Fibroblast of skin of back (primary cell): ENCODE measurements at places on chromosomes 7 and 10.
A peak's percentile ranks its signal among the peaks of the same experiment; 100 is the strongest.

DNA sequence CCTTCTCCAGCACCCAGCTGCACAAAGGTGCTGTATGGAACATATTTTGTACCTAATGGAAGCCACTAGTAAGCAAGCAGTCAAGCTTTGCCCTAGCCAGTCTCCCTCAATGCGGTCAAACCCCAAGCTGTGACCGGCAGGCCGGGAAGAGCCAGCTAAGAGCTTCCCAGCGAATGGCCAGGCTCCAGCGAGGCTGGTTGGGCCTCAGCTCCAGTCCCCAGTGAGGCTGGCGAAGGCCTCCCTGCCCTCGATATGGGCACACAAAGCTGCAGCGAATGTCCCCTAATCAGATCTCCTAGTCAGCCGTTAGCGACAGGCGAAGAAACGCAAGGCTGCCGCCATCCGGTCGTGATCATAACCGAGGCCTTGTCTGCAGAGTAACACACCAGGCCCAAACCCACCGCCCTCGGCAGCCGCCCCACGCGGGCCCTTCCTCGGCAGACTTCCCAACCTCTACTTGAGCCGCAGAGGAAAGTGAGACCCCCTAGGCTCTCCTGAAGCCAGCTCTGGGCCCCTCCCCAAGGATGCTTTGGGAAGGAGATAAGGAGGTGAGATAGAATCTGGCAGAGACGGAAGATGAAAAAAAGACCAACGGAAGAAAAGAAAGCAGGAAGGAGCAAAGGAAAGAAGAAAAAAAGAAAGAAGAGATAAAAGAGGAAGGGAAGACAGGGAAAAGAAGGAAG, 3.1 kb upstream of the HOXA9 start:
- DNase-seq: no peak

DNA sequence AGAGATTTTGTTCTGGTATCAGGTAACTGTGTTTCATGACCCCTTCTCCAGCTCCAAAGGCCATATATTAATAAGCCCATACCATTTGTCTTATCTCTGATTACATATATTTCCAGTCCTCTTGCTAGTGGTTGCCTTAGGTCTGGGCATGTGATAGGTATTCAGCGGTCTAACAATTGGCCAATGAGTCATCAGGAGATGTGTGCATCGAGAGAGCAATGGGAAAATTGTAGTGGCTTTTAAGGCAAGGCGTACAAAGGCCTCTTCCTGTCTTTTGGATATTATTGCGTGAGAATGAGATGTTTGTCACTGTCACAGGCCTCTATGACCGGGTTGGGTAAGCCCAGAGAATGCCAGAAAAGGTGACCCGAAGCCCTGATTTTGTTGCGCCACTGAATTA, 38.6 kb upstream of the SFRP5 start:
- no peak for DNase-seq

DNA sequence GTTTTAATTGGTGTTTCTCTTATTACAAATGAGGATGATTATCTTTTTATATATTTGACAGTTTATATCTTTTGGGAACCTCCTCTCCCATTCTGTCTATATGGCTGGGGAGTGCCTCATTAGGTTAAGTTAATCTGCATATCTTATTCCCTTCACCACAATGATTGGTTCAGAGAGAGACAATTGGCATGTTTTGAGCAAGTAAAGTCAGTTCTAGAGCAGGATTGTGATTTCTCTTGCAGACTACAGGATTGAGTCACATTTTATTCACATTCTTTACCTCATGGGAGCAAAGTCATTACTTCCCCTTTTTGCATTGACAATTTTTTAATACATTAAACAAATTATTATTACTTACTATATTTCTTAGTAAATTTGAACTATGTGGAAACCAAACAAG, 345.6 kb downstream of the MDFIC start:
- no peak for DNase-seq

GRCh38 chr10:70098271-70098670, 34.4 kb downstream of the AIFM2 start:
- DNase-seq: no peak

DNA sequence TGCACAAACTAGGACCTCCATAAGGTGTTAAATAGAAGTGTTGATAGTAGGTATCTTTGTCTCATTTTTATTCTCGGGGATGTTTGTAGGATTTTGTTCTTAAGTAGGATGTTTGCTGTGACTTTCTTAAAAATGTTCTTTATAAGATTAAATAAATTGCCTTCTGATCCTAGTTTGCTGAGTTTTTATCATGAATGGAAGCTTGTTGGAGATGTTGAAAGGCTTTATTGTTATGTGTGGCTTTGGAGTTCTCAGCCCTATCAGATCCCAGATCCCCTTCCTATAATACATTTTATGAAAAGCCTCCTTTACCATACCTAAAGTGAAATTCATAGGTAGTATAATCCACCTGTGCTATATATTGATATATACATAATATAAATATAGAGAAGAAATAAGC, 40.1 kb downstream of the NHLRC2 start:
- no peak for DNase-seq

DNA sequence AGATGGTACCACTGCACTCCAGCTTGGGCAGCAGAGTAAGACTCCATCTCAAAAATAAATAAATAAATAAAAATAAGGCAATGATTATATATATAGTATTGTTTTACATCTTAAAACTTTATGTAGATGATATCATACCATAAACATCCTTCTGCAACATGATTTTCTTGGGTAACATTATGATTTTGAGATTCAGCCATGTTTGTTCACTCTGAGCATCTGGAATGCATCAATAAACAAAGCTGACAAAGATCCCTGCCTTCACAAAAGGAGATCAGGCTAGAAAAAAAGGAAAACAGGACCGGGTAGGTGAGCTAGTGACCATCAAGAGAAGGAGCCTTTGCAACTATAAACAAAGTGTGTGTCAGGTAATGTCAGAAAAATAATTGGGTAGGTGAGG, 31.9 kb upstream of the KAT6B start:
- DNase-seq: no peak

DNA sequence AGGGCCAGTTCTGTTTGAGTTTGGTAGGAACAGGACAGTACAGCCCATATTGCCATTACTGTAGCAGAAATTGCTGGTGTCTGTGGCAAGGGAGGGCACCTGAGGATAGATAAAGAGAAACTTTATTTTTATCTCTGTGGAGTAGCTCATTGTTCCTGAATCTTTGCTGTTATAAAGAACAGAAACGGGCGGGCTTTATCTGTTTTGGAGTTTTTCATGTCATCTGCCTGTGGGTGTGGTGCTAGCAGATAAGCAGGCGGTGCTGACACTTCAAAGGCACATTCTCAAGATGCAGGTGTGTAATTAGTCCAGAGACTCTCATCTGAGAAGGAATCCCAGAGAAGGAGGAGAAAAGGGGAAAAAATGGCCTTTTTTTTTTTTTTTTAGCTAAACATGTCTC, 11.5 kb downstream of the ZNF273 start:
- no peak for DNase-seq

- DNase-seq: peak; percentile 6
These were observed 197.2 kb downstream of the CRPPA start for GRCh38 chr7:16223963-16224707.

DNA sequence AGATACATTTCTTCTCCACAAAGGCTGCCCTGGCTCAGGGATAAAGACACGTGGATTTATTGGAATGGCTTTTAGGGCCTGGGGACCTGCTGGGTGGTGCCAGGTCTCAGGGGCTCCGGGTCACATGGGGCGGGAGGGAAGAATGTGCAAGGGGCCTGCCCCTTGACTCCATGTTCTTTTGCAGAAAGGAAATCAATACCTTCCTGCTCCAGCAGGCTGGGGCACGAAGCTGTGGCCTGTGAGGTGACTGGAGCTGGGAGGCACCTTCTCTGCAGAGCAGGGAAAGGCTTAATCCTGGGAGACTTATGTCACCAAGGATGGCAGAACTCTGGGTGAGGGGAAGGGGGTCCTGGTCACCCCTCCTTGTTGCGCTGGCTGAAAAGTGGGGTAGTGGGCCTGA, 42.3 kb upstream of the GNA12 start:
- DNase-seq: no peak

DNA sequence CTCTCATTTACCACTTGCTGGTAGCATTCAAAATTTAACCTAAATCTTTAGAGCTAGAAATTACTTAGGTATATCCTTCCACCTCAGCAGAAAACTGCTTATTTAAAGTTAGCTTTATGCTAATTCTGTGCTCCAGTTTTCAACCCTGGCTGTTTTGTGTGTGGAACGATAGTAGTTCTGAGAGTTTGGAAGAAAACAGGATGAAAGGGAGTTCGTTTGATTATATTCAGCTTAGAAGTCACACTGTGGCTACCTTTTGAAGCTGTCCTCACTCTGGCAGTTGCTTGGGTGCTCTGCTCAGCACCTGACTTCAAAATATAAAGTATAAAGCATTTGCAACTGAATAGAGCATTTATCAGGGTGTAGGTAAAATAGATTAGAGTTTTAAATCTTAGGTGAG, 2.6 kb upstream of the ASCC1 start:
- no peak for DNase-seq

- no peak for DNase-seq
These were observed 240.6 kb upstream of the SEMA3C start for GRCh38 chr7:81159402-81159801.

DNA sequence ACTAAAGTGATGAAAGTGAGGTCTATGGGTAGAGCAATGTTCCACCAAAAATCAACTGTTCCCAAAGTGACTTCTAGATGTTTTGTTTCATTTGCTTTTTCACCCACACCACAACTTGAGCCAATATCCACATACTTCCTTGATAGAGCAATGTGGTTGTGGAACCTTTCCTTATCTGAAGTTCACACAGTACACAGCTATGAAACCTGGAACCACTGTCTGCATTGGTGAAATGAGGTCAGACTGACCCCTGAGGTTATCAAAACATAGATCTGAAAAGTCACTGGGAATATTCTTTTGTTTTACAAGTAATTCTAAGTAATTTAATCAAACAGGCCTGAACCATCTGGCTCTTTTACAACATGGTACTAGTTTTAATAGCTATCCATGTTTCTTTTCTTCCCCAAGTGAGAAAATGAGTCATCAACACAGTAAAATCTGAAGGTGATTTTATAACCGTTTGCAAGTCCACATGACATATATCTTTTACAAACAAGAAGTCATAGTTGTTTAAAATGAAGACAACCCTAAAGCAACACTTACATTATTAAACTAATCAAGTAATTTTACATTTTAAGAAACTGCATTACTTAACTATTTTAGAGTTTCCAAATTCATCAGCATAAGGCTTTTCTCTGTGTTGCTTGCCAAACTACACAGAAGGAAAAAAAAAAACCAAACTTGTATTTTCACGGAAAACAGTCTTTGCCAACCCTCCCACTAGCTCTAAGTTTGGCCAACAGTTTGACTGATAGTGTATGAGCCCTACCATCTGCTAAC, 80.3 kb downstream of the LRRC17 start:
- peak; percentile 72 for DNase-seq

DNA sequence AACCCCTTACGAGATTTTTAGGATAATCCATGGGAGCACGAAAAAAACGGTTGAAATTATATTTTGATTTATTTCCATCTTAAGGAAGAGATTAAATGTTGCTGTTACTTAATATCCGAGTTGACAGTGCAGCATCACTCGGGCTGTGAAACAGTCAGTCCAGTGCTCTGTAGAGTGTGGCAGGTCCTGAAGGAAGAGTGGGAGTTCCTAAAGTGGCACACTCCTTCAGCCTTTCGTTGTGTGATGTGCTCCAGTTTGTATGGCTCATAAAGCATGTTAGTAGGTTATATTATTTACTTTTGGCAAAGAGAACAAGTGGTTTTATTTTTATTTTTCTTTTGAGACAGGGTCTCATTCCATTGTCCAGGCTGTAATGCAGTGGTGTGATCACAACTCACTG, 358.3 kb downstream of the AUTS2 start:
- DNase-seq: no peak

DNA sequence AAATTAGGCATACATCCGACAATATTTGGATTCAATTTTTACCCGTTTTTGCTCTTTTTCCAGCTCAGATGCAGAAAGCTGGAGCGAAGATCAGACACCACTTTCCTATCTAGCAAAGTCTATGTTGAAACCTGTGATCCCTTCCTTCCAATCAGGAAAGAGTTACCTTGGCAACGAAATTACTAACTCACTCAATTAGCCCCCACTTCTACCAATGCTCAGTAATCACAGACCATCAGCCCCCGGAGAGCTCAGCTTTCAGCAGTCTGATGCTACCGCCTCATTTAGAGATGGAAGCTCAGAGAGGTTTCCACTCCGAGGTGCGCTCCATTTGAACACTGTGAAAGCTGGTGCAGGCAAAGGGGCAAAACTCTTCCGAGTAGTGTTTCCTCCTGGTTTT, 6.7 kb downstream of the FRAT1 start:
- no peak for DNase-seq

- no peak for DNase-seq
These were observed 80.7 kb upstream of the RPA3 start for GRCh38 chr7:7799138-7799537.

DNA sequence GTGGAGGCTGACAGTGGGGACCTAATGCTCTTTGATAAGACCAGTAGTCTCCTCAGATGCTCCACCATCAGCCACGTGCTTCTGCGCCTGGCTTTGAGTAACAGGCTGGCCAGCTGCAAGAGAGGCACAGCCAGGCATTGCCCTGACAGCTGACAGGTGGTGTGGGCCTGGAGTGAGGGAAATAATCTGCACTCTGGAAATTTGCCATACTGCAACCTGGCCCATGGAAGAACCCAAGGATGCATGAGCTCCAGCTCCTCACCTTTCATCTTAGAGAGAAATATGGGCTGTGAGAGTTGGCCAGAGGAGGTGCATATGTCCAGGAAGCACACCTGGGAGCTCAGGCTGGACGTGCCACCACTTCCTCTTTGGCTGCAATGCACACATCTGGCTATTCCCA, 118.9 kb downstream of the PLXDC2 start:
- DNase-seq: no peak

DNA sequence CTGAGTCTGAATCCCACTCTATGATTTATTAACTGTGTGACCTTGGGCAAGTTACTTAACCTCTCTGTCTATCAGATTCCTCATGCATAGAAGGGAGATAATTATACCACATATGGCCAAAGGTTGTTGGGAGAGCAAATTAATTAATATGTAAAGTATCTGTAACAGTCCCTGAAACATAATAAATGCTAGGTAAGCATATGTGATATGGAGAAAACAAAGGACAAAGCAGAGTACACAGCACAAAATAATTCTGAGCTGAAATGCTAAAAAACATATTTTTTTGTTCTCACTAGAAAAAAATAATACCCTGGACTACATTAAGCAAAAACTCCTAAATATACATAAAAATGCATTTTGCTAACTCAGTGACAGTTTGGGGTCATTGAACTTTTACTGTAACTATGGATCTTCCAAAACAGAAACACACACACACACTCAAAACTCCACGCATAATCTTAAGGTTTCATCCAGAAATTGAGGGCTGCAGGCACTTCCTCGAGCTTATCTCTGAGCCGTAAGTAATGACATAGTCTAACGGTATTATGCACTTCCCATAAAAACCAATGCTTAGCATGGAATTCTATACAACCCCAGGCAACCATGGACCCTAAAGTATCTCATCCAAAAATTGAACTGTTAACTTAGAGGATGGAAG, 201.7 kb upstream of the PTN start:
- no peak for DNase-seq

DNA sequence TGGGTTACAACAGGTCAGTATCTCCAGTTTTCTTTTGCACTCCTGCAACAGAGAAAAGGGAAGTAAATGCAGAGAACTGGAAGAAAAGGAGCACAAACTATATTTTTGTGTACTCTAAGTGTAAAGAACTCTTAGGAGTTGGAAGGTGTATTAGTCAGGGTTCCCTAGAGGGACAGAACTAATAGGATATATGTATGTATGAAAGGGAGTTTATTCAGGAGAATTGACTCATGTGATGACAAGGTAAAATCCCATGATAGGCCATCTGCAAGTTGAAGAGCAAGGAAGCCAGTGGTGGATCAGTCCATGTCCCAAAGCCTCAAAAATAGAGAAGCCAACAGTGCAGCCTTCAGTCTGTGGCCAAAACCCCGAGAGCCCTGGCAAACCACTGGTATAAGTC, 22.6 kb upstream of the RAB18 start:
- DNase-seq: no peak
